ENCODE measurements at places on chromosomes 6 and 20.

DNA sequence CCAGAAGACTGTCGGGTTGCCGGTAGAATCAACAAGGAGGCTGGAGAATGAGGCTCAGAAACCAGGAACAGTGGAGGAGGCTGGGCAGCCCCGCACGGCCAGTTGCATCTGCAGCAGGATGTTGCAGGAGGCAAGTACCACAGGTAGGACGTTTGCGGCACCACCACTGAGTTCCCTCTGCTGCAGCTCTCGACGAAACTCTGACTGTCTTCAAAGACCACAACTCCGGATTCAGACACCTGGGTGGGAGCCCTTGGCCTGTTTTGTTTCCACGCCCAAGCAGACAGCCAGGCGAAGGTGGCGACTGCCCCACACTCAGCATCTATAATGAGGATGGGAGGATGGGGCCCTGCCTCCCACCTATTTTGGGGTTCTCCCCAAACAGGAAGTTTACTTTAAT, 218.2 kb downstream of the ZDHHC14 start:
- DNase-seq = no peak

GRCh38 chr20:20668639-20669038, 43.8 kb downstream of the RALGAPA2 start:
- no peak for DNase-seq

DNA sequence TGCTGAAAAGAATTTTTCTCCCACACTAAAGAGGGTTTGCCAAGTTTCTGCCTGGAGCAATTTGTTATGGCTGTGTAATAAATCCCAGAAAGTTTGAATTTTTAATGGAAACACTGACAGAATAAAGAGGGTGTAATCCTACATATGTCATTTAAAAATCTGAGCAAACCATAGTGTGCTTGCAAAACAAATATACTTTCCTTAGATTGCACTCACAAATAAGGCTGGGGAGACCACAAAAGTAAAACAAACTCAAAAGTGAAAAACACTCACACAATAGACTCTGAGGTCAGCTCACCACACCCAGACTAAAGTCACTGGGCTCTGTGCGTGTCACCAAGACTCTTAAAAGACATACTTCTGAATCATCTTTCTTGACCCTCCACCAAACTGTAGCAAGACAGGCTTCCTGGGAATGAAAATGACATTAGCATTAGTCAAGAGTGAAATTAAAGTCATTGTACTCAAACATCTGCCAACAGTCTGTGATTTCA, 4.8 kb upstream of the ATXN1 start:
- DNase-seq = no peak

DNA sequence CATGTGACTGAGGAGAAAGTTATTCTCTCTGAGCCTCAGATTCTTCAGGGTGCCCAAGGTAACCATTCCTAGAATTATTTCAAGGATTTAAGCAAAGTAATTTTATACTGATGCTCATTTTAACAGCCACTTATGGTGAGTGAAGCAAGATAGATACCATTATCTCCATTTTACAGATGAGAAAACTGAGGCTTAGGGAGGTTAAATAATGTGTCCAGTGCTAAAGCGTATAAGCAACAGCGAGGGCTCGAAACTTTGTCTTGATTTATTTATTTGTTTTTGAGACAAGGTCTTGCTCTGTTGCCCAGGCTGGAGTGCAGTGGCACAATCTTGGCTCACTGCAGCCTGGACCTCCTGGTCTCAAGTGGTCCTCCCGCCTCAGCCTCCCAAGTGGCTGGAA, 53.6 kb downstream of the FOXF2 start:
- DNase-seq = no peak

GRCh38 chr20:47540443-47541354, 39.0 kb downstream of the NCOA3 start:
- no peak for DNase-seq

- DNase-seq = no peak
Measured at GRCh38 chr6:113526995-113527394, 330.1 kb upstream of the MARCKS start.
